ENCODE measurements at places on chromosomes 5 and 9. TPM values are rescaled to one million over a fixed set of nuclear protein-coding genes. Genes with fewer than 3 reads are reported as not detected.

The GLRA1 gene
- not detected for total RNA-seq

- no peak for DNase-seq
Measured at GRCh38 chr5:1464096-1464446, 18.8 kb upstream of the SLC6A3 start.

DNA sequence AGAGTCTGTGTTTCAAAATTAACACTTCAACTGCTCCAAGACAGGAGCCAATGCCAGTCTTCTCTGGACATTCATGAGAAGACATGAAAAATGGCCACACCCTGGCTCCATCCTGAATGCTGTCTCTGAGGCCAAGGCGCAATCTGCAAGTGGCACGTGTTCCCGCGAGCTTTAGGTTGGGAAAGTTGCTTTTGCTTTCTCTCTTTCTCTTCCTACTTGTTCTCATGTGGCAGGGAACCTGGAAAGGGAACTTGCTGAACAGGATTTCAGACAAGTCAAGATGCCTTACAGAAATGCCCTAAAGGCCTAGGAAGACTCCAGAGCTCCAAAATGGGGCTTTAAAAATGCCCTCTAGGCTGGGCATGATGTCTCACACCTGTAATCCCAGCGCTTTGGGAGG is 91.9 kb upstream of the OTULINL start:
- no peak for DNase-seq

DNA sequence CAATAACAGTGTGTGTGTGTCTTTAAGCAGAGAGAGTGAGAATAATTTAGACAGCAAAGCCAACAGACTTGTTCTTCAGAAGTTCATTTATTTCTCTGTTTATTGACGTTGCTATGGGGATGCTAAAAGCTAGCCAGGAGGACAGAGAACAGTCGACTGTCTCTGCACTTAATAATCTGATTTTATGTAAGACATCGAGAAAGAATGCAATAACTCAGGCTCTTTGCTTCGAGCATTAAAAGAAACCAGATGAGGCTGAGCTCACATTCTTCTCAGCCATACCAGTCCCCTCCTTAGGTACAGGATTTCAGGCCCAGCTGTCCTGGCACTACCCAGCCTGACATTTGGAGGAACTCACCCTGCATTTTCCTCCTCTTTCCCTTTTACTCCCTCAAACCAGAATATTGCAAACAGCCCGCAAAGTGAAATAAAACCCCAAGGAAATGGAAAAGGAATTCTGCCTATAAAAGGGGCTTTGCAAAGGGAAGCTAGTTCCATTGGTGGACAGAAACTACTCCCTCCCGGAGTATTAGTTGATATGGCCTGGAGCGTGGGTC is 44.5 kb upstream of the DPYSL3 start:
- DNase-seq, result no peak

DNA sequence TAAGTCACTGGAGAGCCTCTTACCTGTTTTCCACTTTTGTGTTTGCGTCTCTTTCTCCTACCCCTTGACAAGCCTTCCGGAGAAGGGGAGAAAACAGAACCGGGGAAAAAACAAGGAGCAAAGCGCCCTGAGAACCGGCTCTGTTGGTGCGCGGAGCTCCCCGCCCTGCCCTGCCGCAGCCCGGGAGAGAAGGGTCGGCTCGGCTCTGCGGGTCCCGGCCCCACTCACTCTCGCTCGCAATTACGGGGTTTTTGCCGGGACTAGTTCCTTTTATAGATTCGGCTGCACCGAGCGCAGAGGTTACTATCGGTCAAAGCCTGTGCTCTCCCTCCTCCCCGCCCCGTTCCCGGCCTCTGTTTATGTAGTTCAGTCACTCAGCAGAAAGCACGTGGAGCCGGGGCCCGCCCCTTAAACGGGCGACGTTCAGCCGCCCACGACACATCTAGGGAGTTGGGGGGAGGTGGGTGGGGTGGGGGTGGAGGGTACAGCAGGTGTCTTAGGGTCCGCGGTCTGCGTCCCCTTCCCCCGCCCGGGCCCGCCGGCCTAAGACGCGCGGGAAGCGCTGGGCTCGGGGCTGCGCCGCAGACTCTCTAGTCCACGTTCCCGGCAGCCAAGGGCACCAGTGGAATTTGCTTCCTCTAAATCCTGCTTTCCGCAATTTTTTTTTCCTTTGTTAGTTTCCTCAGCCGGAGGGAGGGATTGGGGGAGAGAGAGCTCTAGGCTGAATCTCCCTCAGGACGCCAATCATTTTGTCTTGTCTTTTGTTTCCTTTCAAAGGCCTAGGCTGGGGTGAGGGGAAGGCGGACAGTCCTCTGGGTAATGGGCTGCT is at the start of gene ABCA1:
Gene ABCA1 (minus strand): TSS at position 244 of the 829 bp plus-strand sequence. CDS start 24,476 bp downstream, outside the sequence.
- peak; percentile 62 for DNase-seq

DNA sequence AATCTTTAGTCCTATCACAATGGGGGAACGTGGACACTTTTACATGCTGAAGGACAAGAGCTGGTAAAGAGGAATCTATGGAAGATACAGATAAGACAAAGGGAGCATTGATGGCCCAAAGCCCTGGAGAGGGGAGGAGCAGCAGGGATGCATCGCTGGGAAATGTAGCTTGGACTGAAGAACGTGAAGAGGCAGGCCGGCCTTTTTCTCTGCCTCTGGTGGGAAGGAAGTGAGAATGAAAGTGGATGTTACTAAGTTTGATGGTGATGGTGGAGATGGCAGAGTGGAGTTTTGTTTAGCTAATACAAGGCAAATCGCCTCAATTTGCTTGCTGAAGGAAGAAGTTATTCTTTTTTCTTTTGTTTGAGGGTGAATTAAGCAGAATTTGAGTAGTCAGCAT is 124.6 kb upstream of the TAF11L2 start:
- DNase-seq, result no peak

GRCh38 chr5:159021136-159021900 is 78.4 kb downstream of the EBF1 start:
- no peak for DNase-seq

- DNase-seq, result no peak
Measured at GRCh38 chr5:148979083-148979723, 83.7 kb downstream of the SH3TC2 start.

The PCDHGB6 gene
- total RNA-seq, result 0.13 TPM

DNA sequence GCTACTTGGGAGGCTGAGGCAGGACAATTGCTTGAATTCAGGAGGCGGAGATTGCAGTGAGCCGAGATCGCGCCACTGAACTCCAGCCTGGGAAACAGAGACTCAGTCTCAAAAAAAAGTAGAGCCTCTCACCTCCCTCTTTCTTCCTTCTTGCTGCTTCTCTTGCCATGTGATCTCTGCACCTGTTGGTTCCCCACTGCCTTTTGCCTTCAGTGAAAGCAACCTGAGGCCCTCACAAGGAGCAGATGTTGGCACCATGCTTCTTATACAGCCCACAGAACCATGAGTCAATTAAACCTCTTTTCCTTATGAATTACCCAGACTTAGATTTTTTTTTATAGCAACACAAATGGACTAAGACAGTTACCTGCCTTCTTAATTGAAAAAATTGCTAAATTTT is 45.6 kb upstream of the GLRX start:
- DNase-seq, result no peak

DNA sequence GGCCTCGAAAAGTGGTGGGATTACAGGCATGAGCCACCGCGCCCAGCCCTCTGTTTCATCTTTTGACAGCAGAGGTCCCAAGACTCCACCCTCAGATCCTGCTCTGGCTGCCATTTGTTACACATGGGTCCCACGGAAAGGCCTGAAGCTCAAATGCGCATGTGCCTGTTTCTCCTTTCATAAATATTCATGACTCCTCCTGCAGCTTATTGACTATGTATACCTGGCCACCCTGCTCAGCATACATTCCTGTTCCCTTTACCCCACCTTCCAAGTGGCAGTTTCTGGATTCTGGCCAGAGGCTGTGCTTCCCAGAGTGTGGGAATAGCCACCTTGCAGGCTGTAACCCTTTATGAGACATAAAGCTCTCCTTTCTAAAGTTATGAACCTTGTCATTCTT is 46.5 kb downstream of the AUH start:
- no peak for DNase-seq

The WDR38 gene
- not detected for total RNA-seq

The PCDHB2 gene
- not detected for total RNA-seq

DNA sequence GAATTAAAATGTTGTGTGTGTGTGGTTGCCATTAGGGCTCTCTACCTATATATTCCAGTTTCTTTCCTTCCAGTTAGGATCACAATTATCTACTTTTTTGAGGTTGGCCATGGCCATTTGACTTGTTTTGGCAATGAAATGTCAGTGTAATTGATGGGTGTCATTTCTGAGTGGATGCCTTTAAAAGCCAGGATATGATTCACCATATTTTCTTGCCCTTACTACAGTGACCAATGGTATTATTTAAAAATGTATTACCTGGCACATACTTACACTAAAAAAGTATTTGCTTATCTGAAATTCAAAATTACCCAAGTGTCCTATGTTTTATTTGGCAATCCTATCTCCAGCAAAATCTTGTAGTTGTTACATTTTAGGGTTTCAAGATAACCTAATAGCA is 258.7 kb upstream of the ACTBL2 start:
- DNase-seq, result no peak

- no peak for DNase-seq
Measured at GRCh38 chr5:97919719-97920118, 736.7 kb upstream of the RIOK2 start.

The MFAP3 gene
- 20.5 TPM for total RNA-seq

The ADRA1B gene
- total RNA-seq, result not detected

DNA sequence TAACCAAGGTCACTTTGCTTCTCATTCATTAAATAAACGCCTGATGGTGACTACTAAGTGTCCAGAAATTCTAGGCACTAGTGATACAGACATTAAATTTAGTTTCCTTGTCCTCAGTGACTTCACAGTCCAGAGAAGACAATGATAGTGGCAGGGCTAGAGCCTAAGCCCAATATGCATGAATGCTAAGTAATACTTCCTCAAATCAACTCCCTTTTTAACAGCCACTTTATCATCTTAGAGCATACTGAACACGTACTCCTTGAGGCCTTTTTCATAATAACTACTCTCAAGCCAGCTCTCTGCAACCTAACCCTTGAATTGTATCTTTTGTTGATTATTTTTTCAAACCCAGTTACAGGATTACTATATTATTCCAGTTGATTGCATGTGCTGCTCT is 74.1 kb downstream of the STX17 start:
- DNase-seq, result no peak

The BDP1 gene
- total RNA-seq, result 35.0 TPM
